Activated CD4-positive, alpha-beta T cell treated with anti-CD3 and anti-CD28 coated beads, Interleukin-2, amount 10 ng/mL, durations not matched to agents 7 days and 5 days (primary cell): ENCODE measurements at places on chromosomes 12 and 14. TPM values are rescaled to one million over a fixed set of nuclear protein-coding genes. Genes with fewer than 3 reads are reported as not detected.

Gene SSPN
- total RNA-seq, result not detected

Gene C12orf56
- total RNA-seq, result not detected

Gene KRT83
- not detected for total RNA-seq

Gene ESPL1
- total RNA-seq, result 125 TPM

Gene SLC10A1
- not detected for total RNA-seq

DNA sequence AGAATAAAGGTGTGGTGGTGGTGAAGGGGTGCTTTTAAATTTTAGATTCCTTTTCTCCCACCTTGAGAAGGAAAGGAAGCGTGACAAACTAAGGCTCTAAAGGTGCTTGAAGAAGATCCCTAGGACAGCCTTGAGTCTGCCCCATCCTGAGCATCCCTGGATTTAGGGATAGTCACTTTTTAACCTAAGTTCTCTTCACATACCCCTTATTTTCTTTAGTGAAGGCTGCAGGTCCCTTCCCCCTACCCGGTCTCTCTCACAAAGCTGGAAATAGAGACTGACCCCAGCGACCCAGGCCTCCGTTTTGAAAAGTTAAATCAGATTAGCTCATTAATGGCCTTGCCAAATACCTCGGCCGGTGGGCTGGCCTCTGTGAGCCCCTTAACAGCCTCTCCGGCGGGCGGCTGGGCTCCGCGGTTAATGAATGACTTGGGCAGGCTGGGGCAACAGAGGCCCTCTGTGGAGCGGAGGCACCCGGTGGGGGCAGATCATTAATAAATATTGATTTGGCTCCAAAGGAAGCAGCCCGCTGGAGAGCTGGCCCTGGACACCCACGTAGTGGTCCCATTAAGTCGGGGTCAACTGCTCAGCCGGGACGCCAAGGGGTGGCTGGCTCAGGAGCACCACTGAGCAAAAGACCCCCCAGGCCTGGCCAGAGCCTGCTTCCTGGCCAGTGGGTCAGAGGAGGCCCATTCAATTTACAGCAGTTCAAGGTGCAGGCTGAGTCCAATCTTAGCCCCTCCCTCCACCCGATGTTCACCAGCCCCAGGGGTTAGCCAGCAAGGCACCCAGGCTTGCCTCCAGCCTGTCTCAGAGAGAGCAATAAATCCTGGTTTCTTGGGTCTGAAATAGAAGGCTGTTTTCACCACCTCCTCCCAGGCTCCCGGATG, 31.8 kb downstream of the PAH start:
- no peak for DNase-seq

DNA sequence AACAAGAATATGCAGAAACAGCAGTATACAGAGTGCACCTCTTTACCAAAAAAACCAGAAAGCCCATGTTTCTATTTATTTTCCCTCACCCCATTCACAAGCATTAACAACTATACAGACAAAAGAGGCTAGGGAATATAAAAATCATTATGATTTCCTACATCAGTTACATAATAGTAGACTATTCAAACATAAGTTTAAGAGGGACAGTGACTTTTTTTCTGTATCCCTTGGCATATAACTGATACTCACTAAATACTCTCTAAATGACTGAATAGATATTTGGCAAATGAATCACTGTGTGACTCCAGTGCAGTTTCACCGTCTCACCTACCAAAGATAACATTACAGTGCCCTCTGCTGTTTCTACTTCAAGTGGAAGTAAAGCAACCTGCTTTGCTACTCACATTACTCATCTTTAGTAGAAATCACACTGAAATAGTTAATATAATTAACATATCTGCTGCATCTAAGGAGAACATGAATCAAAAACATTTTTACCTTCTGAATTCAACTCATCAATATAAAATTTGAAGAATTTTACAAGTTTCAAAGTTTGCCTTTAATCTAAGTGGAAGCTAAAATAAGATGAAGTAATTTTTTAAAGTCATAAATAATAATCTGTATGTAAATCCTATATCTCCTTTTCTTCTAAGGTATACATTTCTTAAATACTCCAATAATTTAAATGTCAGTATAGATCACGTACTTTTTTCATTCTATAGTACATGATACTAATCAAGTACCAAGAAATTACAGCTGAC, 103.8 kb downstream of the OSBPL8 start:
- peak; percentile 34 for DNase-seq

DNA sequence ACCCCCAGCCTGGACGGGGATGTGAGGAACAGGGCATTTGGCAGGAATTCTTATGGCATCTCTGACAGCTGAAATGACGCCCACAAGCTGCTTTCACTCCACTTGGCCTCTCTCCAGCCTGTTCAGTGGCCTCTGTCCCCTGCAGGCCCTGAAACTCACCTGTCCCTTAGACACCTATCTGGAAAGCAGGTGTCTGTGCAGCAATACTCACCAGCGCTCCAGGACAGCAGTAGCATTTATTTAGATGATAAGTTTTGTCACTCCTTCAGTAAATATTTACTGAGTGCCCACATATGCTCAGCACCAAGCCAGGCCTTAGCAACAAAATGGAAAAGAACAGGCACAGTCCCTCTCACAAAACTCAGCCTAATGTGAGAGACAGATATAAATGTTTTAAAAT, 311.1 kb upstream of the FKBP4 start:
- DNase-seq, result no peak

- DNase-seq, result no peak
These were observed 38.6 kb upstream of the GNG2 start for GRCh38 chr14:51821822-51822221.
